ENCODE measurements at places on chromosomes 1 and 21.

GRCh38 chr1:212542761-212543187, 65.8 kb upstream of the ATF3 start:
- no peak for DNase-seq

DNA sequence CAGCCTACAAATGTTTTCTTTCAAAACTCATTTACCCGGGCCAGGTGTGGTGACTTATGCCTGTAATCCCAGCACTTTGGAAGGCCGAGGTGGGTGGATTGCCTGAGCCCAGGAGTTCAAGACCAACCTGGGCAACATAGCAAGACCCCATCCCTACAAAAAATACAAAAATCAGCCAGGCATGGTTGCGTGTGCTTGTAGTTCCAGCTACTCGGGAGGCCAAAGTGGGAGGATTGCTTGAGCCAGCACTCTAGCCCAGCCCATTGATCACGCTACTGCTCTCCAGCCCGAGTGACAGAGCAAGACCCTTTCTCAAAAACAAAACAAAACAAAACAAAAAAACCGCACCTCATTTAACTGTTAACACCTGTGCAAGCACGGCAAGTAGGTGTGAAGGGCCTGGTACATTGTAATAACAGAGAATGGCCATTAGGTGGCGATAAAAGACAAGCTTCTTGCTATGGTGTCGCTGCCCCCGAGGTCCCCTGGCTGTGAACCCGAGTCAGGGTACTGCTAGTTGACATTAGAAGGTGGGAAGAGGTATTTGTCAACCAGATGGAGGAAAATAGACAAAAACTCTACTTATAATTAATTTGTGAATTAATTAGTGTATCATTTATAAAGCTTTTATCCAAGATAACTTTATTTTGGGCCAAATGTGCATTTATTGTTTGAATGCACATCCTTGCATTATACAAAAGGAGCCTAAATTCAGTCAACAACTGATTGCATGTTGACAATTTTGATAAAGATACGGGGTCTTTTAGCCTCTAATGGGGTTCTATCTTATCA, 66.5 kb downstream of the SH3BGR start:
- peak; percentile 69 for DNase-seq

DNA sequence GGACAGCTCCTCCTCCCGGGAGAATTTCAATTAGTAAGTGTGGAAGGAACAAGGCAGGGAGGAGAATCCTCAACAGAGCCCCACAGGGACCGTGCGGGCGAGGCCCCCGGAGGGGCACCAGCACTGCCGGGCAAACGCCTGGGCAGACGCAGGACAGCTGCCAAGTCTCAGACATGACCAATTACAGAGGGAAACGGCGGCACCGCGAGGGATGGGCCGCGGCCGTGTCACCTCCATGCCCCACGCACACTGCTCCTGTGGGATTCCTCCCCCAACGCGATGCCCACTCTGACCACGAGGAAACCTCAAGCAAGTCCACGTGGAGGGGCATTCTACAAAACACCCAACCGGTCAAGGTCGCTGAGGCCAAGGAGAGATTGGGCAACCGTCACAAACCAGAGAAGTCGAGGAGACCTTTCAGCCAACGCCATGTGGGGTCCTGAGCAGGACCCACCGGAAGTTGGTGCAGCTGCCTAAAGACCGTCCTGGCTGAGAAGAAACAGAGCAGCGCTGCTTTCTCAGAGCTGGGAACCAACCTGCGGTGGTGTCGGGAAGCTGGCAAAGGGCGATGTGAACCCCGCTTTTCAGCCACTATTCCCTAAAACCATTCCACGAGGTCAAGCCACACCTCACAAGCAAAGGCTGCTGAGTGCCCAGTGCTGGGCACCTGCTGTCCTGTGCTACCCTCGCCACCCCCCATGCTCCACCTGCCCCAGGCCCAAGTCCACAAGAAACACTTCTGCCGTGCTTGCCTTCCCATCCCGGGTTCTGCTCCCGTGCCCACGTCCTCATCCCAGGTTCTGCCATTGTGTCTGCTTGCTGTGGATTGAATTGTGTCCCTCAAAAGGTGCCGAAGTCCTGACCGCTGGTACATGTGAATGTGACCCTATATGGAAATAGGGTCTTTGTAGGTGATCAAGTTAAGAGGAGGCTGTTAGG, 1.4 kb upstream of the KRTAP10-4 start:
- no peak for DNase-seq

DNA sequence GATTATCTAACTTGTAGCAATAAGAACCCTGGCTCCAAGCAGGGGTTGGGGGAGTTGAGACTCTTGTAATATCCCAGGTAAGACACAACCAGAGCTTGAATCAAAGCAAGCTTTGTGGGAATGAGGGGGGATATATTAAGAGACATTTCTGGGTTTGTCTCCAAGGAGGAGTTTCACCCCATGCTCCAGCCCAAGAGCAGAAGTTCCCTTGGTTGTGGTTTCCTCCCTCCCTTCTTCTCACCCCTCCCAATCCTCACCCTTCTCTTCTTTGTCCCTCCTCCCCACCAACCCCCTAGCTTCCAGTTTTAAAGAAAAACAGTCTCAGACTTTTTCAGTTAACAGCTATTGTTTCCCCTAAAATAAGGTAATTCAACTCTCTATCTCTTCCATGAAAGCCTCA, 11.9 kb downstream of the TRAF3IP3 start:
- DNase-seq: no peak

- no peak for DNase-seq
Measured at GRCh38 chr1:213464786-213465460, 413.9 kb downstream of the RPS6KC1 start.

GRCh38 chr1:51960262-51960661, 30.2 kb downstream of the RAB3B start:
- DNase-seq: no peak

DNA sequence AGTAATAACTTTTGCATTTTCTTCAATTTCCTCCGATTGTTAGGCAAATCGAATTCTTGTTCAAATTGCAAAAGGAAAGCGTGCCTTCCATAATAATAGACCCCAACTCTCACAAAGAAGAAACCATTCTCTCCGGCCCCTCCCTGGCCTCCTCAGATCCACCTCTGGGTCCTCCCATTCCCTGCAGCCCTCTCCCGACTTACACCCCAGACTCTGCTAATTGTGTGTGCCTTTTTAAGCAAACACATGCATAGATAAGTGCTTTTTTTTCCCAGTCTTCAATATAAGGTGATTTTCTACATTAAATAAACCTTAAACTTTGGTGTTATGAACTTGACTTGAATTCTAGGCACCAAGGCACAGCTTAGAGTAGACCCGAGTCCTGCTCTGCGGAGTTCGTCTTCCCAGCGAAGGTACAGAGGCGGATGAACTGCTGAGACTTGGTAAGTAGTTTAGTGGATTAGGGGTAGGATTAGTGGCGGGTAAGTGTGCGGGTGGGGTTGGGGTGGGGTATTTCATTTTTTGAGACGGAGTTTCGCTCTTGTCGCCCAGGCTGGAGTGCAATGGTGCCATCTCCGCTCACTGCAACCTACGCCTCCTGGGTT, 1.5 kb downstream of the L1TD1 start:
- DNase-seq: no peak

DNA sequence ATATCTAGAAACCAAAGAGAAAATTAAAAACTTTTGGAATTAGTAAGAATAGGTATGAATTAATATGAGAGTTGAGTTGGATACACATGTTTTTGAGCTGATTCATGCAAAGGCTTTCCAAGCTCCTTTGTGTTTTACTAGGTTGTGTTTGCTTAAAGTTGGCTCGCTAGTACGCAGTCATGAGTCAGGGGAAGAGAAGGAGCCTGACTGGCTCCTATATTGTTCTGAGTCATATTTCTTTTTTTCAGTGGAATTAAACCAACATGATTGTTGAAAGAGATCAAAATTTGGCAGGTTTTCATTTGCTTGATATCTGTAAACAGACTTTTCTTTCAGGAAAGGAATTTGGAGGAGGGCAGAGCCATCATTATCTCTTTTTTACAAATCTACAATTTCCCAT, 66.7 kb downstream of the MAGI3 start:
- no peak for DNase-seq

- DNase-seq: peak; percentile 69
Measured at GRCh38 chr1:145918992-145919939, 749 bp upstream of the PEX11B start.

All from NCI-H146 (cell line).